Kidney epithelial cell (primary cell): ENCODE measurements at places on chromosomes 13 and 19. TPM values are rescaled to one million over a fixed set of nuclear protein-coding genes. Genes with fewer than 3 reads are reported as not detected.
A peak's percentile ranks its signal among the peaks of the same experiment; 100 is the strongest.

DNA sequence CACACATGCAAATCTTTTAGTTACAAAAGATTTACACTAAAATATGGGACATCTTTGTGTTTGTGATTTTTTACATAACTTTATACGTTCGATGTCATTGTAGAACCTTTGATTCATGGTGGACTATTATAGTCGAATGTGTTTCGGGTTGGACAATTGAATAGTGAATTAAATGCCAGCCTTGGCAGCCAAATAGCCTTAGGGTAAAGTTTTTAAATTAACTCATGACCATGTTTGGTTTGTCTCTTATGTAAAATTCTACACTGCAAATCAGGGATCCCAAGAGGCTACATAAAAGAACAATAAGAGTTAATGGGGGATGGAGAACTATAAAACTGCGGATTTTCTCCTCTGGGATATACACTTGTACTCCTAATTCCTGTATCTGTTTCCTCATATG is 1735.6 kb upstream of the SPRY2 start:
- no peak for DNase-seq

DNA sequence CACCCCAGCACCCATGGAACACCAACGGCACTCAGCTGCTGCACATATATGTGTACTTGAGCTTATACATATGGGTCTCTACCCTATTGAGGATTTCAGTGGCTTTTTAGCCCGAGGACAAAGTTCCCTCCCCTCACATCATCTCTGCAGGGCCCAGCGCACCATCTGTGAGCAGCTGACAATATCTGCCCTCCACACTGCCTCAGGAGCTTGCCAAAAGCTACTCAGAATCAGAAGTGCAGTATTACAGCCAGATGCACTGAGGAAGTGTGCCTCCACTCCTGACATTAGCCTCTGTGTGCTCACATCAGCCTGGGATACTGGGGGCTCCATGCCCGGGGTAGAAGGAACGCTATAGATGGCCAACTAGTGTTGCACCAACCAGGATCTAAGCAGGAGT is 903.9 kb downstream of the UQCRFS1 start:
- DNase-seq = no peak

GRCh38 chr19:44692379-44692721 is 6.6 kb upstream of the CEACAM16 start:
- DNase-seq = no peak

- DNase-seq = no peak
Observed at GRCh38 chr13:44627441-44627840, 51.3 kb upstream of the TSC22D1 start.

DNA sequence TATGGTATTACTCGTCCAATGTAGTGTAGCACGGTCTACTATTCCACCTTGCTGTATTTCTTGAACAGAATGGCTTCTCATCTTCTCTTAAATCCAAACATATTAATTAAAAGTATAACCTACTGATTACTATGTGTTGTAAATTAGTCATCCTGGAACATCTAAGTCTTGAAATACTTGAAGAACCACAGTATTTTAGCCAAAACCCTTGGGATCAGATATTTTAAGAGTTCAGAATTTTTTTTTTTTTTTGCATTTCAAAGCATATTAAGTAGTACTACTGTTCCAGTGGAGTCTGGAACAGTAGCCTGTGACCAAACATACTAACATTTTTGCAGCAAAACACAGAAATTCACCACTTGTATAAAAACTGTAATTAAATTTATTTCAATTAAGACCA is 30.1 kb downstream of the ZC3H13 start:
- DNase-seq = no peak

- no peak for DNase-seq
Observed at GRCh38 chr13:30806784-30807183, 71.4 kb downstream of the ALOX5AP start.

DNA sequence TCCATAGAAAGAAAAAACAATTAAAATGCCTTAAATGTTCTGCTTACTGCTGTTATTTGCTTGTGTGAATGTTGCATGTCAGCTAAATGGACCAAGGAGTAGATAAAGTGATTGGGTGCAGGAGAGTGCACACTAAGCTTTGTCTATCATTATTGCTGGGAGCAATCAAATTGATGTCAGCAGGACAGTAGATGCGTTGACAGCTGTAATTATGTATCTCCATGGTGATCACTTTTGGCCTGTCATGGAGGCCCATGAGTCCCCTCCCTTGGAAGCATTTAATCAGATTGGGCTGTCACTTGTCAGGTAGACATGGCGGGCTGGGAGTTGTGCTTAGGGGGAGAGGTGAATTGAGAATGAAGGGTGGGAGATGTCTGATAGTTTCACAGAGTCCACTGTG is 215.3 kb downstream of the PCCA start:
- no peak for DNase-seq

- DNase-seq = no peak
Observed at GRCh38 chr19:13723206-13723605, 41.1 kb upstream of the MRI1 start.

- no peak for DNase-seq
Observed at GRCh38 chr13:113901231-113901630, 37.4 kb upstream of the GAS6 start.

DNA sequence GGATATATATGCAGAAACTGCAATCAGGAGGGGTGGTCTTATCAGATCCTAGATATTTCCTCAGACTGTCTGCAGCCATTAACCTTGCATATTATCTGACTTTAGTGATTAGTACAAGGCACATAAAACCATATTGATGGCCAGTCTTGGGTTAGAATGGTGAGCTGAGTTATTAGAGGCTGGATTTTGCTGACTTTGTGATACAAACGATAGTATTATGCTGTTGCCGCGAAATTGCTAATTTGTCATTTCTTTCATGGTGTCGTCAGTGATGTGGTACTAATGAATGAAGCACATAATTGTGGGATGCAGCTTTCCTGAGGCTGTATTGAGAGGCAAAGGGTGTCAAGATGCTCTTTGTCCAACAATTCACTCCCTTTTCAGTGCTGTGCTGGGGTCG is 172.5 kb downstream of the TEX29 start:
- no peak for DNase-seq

DNA sequence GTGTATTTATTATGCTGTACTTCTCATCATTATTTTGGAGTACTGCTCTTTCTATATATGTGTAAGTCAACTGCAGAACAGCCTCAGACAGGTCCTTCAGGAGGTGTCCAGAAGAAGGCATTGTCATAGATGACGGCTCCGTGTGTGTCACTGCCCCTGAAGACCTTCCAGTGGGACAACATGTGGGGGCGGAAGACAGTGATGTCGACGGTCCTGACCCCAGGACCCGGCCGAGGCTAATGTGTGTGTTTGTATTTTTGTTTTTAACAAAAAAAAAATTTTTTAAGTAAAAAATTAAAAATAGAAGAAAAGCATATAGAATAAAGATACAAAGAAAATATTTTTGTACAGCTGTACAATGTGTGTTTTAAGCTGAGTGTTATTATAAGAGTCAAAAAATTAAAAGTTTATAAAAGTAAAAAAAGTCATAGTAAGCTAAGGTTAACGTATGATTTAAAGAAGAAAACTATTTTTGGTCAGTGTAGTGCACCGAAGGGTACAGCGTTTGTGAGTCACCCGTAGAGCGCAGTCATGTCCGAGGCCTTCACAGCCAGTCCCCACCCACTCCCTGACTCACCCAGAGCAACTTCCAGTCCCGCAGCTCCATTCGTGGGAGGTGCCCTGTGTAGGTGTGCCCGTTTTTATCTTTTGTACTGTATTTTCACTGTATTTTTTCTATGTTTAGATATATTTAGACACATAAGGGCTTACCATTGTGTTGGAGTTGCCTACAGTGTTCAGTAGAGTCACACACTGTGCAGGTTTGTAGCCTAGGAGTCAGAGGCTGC is 42.2 kb upstream of the SPACA7 start:
- DNase-seq = no peak

- DNase-seq = no peak
Observed at GRCh38 chr19:7545904-7546303, 10.4 kb downstream of the PNPLA6 start.

GRCh38 chr13:31441800-31442510 is 242.2 kb downstream of the B3GLCT start:
- no peak for DNase-seq

DNA sequence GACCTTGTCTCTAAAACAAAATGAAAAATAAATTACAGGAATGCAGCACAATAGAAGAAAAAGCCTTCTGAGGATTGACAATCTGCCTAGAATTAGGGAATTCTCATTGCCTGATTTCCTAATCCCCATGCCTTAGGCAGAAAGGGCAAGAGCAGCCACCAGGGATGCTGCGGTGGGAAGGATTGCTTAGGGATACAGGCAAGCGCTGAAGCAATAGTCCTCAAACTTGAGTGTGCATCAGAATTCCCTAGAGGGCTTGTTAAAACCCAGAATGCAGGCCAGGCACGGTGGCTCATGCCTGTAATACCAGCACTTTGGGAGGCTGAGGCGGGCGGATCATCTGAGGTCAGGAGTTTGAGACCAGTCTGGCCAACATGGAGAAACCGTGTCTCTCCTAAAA is 1.0 kb upstream of the OR7C2 start:
- no peak for DNase-seq

- DNase-seq = peak; percentile 38
Observed at GRCh38 chr13:36345438-36346221, 564 bp downstream of the SPART start.

The FPR1 gene
- total RNA-seq = not detected in 2 replicates

The IRGC gene
- total RNA-seq = not detected in 2 replicates

The ALOX5AP gene
- 85.4 and 96.0 TPM in 2 replicates for total RNA-seq

The NCAN gene
- total RNA-seq = 0.17 TPM in 1 of 2 replicates, not detected in the other

The TYROBP gene
- total RNA-seq = 1.1 TPM in 1 of 2 replicates, not detected in the other

The C19orf81 gene
- total RNA-seq = 4.4 and 16.5 TPM in 2 replicates

The ZNF99 gene
- total RNA-seq = under 0.01 and 0.13 TPM in 2 replicates
